ENCODE measurements at places on chromosomes 7 and 10.

DNA sequence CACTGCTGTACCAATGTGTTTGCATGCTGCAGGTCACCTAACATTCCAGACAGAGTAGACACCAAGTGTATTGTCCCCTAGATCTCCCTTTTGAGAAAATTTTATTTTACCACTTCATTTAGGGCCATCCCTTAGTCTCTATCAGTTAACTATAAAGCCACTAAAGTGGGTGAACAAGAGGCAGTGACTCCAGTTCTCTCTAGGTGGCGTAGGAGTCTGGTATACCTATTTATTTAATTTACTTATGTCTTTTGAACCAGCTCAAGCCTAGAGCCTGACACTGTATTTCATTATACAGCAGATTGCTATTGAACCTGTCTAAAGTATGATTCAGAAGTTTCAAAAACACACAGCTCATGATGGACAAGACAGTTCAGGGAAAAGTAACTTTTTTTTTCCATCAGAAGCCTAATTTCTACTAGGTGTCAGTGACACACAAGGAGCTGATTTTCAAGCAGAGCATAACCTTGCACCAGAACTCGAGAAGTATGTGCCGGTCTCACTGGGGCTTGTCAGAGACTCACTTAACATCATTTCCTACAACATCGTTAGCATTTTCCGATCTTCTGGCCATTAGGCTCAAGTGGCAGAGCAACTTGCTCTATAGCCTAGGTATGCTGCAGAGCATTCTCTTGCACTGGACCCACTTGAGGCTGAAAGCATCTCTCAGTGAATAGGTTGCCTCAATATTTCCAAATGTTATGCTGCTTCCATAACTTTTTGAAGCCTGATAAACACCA, 175.4 kb downstream of the CDC14C start:
- DNase-seq = peak; percentile 64

GRCh38 chr7:130897515-130898419, 163.8 kb upstream of the KLF14 start:
- no peak for DNase-seq

- DNase-seq = no peak
Observed at GRCh38 chr10:35533565-35533964, 71.6 kb upstream of the GJD4 start.

GRCh38 chr7:79854621-79855020, 280.0 kb upstream of the GNAI1 start:
- DNase-seq = no peak

DNA sequence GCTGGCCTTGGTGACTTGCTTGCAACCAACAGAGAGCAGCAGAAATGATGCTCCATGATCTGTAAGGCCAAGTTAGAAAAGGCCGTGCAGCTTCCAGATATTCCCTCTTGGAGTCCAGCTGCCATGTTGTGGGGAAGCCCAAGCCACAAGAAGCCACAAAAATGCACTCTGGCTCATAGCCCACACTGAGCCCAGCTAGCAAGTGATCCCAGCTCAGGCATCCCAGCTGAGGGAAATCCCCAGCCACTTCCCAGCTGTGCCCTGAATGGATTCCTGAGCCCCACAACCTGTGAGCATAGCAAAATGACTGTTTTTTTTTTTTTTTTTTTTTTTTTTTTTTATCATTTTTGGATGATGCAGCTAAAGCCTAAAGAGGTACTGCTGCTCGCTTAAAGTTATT, 11.1 kb upstream of the SDK1 start:
- no peak for DNase-seq

DNA sequence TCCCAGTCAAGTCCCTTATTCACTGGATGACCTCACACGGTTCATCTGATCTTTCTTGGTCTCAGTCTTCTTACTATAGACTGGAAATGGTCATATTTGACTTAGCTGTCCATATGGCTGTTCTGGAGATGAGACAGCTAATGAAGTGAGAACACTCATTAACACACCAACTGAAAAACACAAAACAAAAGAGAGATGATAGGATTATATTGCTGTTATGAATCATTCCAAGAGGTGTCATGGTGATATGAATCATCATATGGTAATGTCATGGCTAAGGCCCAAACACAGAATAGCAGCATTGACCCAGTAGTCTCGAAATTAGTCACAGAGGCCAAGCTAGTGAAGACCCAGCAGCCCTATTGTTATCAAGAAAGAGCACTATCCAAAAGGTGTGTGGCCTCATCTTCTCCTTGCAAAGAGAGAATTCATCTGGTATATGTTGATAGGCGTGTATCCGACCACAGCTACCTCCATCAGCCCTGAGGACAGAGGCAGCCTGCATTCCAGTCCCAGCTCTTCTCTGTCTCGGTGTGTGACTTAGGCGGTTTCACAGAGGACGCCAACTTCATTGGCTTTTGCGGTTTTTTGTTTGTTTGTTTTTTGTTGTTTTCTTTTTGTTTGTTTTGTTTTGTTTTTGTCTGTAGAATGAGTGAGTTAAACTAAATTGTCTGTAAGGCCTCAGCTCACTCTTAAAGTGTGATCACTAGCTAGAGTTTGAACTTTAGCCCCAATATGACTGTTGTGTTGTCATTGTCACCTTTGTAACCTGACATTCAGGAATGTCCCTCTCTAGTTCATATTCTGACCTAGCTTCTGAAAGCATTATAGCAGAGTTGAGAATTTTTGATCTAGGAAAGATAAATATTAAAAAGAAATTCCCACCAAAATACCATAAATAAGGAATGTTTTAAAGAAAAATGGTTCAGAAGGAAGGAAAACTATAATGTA, 97.4 kb upstream of the PDCD4 start:
- DNase-seq = no peak

DNA sequence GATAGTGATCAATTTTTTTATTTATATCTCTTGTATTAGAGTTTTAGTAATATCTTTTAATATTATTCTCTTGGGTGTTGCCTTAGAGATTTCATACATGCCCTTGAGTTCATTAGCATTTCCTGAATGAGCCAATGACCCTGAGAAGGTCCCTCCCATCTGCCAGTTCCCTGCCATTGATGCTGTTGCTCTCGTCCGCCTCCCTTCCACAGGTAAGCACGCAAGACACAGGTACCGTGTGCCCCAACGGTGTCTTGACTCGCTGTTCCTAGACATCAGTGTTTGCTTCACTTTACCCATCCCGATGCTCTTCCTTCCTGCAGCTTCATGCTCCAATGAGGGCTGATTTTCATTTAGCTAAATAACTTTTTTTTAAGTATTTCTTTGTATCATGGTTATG, 19.7 kb upstream of the PWWP2B start:
- no peak for DNase-seq

GRCh38 chr7:68247571-68247970, 1250.9 kb downstream of the TYW1 start:
- no peak for DNase-seq

DNA sequence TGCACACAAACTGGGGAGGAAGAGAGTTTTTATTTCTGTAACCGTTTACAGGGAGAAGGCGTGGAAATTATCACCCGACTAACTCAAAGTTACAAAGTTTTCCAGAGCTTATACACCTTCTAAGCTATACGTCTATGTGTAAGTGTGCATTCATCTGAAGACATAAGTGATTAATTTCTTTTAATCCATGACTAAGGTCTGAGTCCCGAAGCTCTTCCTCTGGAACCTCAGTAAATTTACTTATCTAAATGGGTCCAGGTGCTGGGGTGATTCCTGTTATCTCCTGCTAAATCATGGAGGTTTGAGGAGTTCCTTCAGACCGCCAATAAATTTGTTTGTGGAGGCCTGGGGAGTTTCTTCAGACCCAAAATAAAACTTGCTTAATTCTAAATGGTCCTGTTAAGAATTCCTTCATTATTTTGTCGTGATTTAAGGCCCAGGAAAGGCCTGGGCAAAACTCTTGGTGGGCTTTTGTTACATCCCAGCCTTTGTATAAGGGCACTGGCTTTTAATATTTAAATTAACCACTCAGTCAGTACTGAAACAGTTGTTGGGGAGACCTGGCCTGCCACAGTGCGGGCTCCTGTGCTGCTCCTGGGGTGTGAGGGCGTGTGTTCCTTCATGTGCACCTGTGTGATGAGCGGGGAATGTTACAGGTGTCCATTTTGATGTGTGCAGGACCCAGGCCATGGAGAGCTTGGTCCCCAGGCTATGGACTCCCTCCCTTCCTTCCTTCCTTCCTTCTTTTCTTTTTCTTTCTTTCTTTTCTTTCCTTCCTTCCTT, 5.8 kb upstream of the METTL27 start:
- DNase-seq = no peak

GRCh38 chr7:91165846-91166230, 98.4 kb upstream of the FZD1 start:
- DNase-seq = no peak

GRCh38 chr10:43190775-43191174, 52.5 kb downstream of the CSGALNACT2 start:
- DNase-seq = no peak

GRCh38 chr10:93438613-93439253, 43.4 kb downstream of the MYOF start:
- DNase-seq = peak; percentile 96

GRCh38 chr10:101012525-101013364, 13.1 kb downstream of the LZTS2 start:
- peak; percentile 92 for DNase-seq

DNA sequence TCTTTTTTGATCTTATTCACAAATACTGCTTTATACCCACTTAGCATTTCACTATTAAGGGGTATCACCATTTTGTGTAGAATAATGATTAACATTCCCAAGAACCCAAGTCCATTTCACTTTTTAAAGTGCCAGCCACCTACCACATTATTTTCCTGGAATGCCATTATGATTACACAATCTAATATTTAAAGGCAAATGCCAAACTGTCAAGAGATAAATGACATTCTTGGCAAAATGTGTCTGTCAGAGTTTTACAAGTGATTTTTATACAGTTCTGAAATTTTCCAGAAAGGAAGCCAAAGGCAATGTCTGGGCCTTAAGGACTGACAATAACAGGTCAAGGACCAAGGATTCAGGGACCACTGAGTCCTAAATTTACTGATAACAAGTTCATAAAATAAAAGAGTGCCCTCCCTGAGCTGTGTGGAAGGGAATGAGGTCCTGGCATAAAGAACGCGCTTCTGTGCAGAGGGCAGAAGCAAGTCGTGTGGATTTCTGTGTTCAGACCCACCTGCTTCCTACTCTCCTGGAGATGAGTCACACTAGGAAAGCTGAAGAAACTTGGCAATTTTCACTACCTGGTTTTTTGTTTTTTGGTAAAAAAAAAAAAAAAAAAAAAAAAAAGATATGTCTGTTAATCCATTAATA, 66.5 kb downstream of the UBE2H start:
- DNase-seq = no peak

- peak; percentile 21 for DNase-seq
Observed at GRCh38 chr7:70298780-70299471, 700.7 kb downstream of the AUTS2 start.

GRCh38 chr10:73908853-73909539, 1.9 kb upstream of the PLAU start:
- peak; percentile 82 for DNase-seq

DNA sequence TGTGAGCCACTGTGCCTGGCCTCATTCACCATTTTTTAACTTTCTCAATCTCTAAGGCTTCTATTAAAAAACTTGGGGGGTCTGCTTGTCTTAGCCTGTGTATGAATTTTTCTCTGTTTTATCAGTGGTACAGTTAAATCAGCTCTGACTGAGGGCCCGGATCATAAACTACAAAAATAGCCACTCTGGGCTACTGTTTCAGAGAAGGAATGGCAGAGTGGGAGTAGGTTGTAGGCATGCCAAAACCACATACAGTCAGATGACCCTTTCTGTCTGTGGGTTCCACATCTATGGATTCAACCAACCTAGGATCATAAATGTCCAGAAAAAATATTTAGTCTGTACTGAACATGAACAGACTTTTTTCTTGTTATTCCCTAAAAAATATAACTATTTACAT, 21.3 kb downstream of the TBC1D12 start:
- DNase-seq = no peak

GRCh38 chr10:50210876-50211275, 40.4 kb downstream of the ASAH2 start:
- DNase-seq = no peak
